ENCODE measurements at places on chromosomes 3 and 15. TPM values are rescaled to one million over a fixed set of nuclear protein-coding genes. Genes with fewer than 3 reads are reported as not detected.

HYKK gene
- total RNA-seq: 1.8 TPM

SERINC4 gene
- total RNA-seq: not detected

CADPS gene
- total RNA-seq: not detected

CSPG4 gene
- 0.19 TPM for total RNA-seq

HDGFL3 gene
- total RNA-seq: 168 TPM

ZPLD1 gene
- total RNA-seq: 0.05 TPM

Measured in dermis blood vessel endothelial cell (primary cell).